ENCODE measurements at places on chromosomes 5 and 9.

DNA sequence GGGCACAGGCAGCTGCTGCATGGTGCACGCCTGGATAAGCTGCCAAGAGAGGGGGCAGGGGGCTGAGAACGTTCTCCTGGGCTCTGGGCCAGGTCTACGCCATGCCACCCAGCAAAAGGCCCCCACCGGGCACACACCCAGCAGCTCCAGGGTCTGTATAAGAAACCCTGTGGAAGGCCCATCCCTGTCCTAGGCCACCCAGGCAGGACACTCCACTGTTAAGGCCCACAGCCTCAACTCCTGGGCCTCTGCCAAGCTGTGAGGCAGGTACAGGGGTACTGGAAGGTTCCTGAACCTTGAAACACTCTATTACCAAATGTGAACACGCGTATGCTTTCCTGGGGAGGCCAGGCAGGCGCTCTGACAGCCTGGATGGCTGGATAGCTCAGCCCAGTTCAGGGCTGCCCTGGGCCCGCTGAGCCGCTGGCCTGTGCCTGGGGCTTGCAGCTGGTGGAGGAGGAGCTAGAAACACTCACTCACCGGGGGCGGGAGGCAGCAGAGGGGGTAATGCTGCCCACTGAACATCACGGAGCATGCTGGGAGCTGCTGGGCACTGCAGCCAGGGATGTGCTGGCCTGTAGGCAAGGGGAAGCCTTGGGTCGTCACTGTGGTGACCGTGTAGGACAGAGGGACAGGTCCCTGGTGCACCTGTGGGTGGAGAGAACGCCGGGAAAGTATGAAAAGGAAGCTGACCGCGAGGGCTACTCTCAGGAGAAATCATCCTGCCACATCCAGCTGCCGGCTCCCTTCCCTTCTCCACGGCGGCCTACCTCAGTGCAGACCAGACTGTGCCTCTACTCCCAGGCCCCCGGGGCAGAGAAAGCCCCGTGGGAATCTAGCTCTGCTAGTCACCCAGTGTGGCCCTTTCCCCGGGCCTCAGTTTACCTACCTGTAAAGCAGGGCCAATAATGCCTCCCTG is 6.0 kb downstream of the RNF44 start:
- no peak for DNase-seq

GRCh38 chr5:130171699-130172098 is 267.4 kb downstream of the CHSY3 start:
- DNase-seq: no peak

DNA sequence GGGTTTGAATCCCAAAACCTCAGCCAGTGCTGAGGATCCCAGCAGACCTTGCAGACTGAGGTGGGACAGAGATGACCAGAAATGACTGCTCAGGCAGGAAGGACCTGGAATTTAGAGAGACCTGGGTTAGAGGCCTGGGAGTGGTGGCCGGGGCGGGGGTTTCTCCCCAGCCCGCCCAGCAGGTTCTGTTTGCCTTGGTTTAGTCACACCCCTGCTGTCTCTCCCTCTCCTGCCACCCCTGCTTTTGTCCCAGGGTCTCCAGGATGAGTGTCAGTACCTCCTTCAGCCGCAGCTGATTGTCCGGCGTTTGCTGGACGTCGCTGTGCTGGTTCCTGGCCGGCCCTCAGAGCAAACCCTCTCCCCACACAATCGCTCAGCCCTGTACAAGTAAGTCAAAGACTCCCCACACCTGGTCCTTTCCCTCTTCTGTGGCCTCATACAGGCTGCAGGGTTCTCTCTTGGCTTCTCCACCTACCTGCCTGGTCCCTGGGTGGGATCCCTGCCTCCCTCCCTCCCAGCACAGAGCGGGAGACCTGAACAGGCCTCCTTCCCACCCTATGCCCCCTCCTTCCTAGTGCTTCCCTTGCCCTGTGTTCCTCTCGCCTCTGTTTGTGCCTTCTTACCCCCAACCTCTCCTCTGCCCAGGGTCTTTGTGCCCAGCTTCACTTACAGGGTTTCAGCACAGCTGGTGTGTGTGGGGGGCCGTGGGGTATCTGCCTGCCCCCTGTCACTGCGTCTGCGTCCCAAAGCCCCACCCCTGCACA is 12.0 kb downstream of the TMEM8B start:
- DNase-seq: no peak

- DNase-seq: no peak
These were observed 108.4 kb upstream of the LARP1 start for GRCh38 chr5:154646745-154647113.

DNA sequence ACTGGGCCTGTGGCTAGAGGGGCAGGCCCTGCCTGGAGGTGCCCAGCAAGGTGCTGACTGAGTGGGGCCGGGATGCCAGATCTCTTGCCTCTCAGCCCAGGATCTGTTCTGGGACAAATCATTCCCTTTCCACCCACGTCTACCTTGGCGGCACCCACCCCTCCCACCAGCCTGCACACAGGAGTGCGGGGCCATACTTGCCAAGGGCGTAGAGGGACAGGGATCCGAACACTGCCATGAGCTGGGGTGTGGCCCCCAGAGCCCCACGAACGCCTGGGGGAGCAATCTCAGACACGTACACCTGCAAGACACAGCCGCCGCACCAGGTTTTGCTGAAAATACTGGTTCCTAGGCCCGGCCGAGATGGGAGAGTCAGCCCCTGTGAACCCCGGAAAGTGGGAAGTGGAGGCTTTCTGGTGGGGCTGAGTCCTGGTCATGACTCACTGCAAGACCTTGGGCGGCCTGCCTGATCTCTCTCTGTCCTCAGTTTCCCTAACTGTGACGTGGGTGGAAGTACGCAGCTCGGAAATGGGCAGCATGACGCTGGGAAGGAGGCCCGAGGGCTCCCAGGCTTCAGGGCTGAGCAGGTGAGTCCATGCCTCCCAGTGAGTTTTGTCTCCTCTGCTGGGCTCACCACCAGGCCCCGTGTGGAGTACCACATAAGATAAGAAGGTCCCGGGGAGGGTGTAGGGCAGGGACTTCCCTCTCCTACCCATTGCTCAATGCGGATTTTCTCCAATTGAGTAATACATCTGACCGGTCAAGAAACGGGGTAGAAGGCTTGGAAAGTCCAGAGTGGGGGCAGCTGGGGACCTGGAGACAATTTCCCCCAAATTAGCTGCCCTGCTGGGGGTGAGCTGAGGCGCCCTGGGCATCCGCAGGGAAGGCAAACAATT is 2.6 kb downstream of the SLC2A6 start:
- DNase-seq: no peak

DNA sequence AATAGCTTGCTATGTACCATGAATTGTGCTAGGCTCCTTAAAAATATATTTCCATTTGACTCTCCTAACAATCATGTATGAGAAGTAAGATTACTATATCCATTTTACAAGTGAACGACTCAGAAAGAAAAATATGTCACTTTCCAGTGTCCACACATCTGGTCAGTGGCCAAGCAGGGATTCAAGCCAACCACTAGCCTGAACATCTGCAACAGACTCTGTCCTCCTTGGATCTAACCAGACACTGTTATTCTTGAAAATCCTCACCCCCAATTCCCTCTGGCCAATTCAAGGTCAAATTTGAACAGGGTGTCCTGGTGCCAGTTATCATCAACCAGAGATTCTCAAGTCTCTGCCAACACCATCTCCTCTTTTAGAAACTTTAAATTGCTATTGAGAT is 344.1 kb upstream of the WWC1 start:
- DNase-seq: peak; percentile 54

- DNase-seq: peak; percentile 32
These were observed 121.9 kb upstream of the GHR start for GRCh38 chr5:42301349-42301748.

- peak; percentile 58 for DNase-seq
These were observed 75.5 kb upstream of the PUM3 start for GRCh38 chr9:2919347-2919746.

- no peak for DNase-seq
These were observed 18.6 kb upstream of the ANGPTL2 start for GRCh38 chr9:127140842-127141675.

DNA sequence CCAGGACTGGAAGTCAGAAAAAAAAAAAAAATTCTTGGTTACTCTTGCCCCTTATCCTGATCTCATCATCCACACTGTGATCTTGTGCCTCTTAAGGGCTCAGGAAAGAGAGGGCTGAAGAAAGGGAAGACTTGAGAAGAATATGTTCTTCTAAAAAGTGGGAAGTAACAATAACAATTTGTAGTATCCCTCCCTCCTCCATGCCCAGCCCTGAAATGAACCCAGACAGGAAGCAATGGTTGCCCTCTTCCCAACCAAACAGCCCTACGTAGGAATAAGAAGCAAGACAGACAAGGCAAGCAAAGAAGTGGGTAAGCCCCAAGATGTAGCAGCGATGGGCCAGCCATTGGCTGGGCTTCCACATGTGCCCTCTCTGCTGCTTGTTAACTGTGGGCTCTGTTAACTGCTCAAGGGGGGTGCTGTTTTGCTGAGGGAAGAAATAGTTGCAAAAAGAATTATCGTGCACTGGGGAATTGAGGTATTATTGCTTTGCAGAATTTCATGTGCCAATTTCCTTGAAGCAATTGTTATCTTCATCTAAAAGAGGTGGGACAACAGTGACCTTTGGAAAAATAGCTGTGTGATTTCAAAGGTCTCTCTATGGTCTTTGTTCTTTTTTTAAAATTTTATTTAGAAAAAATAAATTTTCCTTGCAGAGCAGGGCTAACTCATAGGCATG is 146.6 kb upstream of the PCA3 start:
- no peak for DNase-seq

DNA sequence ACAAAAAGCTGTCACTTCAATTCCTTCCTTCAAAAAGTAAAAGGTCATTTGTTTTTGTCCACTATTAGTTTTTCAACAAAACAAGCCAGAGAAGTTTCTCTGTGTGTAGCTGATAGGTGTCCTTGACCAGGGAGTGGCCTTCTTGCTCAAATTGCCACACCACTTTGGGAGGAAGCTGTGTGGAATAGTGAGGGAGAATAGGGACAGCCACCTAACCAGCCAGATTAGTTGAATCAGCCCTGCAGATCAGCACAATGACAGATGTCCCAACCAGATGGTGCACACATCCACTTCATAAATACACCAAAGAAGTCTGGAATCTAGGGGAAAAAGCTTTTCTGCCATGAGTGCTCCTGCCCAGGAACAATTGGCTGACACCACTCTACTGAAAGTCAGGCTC is 37.2 kb downstream of the NREP start:
- DNase-seq: no peak

DNA sequence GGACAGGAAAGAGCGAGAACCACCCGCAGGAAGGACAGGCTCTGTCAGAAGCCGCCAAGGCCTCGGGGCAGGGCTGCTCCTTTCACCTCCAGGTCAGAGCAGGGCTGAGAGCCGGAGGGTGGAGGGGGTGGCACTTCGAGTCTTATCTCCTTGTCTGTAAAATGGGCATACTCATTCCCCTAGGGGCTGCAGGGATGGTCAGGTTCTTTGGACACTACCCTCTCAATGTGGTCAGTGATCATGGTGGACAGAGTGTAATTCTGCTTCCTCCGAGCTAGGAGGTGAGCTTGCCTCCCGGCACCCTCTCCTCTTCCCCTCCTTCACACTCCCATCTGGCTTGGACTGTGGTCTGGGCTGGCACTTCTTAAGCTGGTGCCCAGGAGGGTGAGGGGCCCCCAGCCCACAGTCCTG is 39.6 kb downstream of the RGS3 start:
- DNase-seq: no peak

DNA sequence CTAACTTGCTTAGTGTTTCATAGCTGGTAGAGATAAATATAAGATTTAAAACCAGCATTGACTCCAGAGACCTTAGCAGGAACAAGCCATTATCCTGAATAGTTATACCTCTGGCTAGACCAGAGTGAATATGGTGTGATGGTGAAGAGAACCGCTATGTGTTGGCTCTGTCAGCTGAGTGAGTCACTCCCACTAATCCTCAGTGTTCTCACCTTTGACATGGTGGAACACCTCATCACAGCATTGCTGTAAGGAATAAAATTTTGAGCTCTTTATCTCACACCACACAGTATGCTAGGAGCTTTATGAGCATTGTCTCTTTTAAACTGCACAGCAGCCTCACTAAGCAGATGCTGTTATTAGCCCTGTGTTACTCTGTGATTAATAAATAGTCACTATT is 90.7 kb upstream of the DHFR start:
- peak; percentile 30 for DNase-seq

GRCh38 chr9:115018547-115019435 is 88.4 kb upstream of the TNFSF8 start:
- DNase-seq: peak; percentile 88

GRCh38 chr9:106405871-106406435 is 457.0 kb upstream of the ZNF462 start:
- peak; percentile 69 for DNase-seq

DNA sequence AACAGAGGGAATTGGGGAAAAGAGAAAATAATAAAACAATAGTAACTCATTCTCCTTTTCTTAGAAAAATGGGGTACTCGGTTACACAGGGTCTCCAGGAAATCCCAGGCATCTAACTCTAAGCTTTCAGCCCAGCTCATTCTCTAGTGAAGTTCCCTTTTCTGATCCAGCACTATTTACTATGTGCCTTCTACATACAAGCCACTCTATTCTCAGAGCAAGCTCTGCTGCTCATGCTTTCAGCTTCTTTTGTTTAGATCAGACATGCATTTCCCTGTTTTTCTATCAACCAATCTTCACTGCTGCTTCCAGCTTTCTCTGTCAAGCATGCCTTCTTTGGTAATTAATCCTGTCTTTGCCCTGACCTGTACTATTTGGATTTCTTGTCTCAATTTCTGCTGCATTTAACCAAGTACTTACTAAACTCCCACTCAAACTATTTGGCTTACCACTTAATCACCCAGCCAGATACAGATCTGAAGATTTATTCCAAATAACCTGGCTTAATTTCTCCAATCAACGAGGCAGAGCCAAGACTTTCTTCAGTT is 25.3 kb downstream of the OSMR start:
- DNase-seq: no peak

GRCh38 chr9:85876628-85877027 is 64.3 kb upstream of the NAA35 start:
- no peak for DNase-seq

- no peak for DNase-seq
These were observed 27.8 kb upstream of the LAMC3 start for GRCh38 chr9:130981002-130981755.

DNA sequence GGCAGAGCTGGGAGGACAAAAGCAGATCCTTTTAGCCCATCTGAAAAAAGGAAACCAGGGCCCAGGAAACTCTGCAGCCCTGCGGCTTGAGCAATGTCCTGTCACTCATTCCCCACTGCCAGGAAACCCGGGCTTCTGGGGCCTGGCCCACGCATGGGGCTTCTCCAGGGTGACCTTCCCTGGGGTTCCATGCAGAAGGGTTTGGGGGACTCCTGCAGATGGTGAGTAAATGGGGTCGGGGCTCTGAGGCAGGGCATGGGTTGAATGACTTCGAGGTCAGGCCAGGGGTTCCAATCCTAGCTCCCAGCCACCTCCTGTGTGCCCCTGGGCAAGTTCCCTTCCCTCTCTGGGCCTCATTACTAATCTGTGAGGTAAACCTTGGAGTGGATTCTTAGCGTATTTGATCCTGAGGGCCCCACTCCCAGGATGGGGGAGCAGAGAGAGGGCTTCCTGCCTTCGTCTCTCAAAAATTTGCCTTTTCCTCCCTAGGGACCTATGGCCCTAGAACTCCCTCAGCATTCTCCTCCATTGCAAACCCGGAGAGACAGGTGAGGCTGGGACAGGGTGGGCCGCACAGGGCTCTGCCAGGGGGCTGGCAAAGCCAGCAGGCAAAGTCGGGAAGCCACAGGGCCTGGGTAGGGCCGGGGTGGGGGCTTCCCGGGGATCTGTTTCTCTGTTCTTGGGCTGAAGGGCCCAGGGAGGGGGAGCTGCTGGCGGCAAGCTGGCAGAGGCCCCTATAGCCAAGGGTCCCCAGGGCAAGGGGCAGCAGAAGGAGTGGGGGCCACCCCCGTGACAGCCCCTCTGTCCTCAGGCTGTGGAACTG is 25.8 kb downstream of the ADGRD2 start:
- DNase-seq: no peak
